ENCODE measurements at places on chromosomes 6 and 20.

- DNase-seq = no peak
These were observed 17.1 kb downstream of the DEFB114 start for GRCh38 chr6:49946835-49947234.

- DNase-seq = no peak
These were observed 155.0 kb downstream of the RNGTT start for GRCh38 chr6:88808381-88808780.

DNA sequence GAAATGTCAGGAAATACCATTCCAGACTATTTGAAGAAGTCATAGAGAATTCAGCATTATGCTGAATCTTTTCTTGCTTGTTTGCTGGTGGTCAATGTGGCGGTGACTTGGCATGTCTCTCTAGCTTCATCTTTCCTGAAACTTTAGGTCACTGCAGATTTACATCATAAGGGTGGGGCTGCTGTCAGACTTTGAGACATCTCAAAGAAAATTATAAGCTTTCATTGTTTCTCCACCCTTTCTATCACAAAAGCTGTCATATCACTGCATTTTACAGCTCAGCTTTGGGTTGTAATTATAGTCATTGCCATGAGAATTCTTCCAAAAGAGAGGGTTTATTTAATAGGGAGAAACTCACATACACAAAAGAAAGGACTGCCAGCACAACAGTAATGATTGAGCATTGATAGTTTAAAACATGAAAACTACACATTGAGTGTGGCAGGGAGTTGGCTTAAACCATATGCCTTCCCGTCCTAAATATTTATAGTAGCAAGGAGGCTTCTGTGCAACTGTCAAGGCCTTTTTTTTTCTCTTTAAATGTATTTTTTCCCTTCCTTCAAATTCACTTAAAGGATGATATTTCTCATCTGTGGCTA lies 44.7 kb upstream of the LRRC1 start:
- no peak for DNase-seq

DNA sequence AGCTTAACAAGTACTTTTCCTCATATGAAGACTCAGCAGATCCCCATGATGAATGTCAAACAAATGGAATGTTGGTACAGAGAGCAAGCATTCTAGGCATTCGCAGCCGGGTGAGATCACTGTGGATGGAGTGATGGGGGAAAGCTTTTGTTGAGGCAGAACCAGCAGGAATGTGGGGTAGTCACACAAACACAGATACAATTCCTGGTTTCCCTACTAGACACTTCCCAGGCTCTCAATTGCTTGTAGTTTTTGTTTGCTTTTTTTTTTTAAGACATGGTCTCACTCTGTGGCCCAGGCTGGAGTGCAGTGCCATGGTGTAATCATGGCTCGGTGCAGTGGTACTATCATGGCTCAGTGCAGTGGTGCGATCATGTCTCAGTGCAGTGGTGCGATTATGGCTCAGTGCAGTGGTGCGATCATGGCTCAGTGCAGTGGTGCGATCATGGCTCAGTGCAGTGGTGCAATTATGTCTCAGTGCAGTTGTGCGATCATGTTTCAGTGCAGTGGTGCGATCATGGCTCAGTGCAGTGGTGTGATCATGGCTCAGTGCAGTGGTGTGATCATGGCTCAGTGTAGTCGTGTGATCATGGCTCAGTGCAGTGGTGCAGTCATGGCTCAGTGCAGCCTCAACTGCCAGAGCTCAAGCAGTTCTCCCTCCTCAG lies 15.4 kb upstream of the IER3 start:
- DNase-seq = no peak

GRCh38 chr6:107732461-107732860 lies 91.7 kb downstream of the SCML4 start:
- no peak for DNase-seq

DNA sequence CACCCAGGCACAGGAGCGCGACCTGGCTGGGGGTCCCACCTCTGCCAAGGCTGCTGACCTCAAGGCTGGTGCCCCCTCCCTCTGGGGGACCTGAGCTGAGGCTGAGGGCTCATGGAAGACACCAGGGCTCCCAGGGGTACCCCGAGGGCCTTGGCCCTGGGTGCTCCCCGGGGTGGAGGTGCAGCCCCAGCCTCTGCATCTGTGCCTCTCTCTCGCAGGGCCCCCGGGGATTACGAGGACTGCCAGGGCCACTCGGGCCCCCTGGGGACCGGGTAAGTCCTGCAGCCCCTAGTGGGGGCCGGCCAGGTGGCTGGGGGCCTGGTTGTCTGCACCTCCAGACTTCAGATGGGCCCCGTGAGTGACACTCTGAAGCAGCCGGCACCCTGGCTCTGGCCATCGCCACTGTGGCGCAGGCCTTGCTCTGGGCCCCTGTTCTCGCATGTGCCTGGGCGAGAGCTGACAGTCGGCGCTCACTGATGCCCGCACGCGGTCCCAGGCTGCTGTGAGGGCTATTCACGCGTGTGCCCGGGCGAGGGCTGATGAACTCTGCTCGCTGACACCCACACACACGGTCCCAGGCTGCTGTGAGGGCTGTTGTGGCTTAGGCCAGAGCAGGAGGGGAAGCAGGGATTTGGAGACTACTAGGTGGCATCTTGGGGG lies 9.3 kb downstream of the COL9A3 start:
- no peak for DNase-seq

DNA sequence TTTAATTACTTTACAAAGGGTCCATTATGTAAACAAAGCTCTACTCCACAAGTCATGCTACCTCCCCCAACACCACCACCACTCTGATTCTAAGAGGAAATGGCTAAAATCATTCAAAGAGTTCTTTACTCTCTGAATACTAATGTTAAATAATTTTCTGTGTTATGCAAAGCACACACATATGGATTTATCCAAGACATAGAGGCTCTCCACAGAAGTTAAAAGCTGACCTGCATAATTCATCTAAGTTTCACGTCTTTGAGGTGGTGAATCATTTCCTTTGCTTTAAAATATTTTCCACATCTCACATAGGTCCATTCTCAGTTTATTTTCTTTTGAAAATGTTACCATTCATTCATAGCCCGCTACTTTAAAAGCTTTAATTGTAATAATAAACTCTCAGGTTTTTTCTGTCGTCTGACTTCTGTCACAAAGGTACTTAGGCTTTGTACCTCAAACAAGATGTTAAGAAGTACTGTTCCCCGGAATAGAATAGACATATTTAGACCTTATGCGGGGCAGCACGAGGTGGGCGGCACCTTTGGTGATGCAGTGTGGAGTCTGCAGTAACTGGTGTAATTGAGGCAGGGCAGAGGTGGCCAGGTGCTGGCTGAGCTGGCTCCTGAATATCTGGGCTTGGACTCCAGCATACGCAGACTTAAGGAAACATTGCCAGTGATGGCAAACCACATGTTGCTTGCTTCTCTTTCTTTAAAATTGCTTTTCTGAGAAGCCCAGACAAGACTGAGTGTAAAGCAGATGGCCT lies 55.8 kb downstream of the KIF6 start:
- DNase-seq = no peak
